ENCODE measurements at places on chromosomes 12 and 14.

GRCh38 chr12:789852-790563, 37.6 kb downstream of the WNK1 start:
- no peak for DNase-seq

GRCh38 chr14:102930753-102931579, 8.5 kb downstream of the AMN start:
- DNase-seq, result no peak

DNA sequence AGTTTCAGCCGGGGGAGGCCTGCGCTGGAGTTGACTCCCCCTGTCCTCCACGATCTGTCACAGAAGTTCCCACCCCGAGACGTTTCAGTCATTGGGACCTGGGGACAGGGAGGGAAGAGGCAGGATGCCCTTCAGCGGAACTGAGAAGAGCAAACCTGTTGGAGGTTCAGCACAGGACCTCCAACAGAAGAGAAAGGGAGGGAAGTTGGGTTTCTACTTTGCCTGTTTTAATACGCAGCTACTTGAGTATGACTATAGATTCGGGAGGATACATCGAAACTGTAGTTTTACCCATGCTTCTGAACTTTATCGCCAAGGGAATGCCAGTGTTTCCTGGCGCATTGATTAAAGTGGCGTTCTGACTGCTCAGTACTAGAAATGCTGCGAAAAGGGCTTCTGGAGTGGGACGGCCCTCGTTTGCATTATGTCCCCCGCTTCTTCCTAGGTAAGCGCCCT, 2.3 kb upstream of the DUSP6 start:
- no peak for DNase-seq

DNA sequence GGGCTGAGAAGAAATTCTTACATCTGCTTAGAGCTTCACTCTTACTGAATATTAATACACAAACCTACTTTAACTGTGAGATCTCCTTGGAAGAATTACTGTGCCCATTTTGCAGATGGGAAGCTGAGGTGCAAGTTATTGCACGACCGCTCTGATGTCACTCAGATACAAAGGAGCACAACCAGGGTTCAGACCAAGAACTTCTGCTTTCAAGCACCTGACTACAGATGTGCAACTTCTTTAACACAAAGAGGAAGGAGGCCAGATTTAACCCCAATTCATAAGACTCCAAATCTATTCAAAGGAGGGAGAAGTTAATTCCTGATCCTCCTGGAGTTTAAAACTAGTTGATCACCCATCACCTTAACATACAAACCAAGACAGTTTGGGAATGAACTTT, 232.6 kb downstream of the VRK1 start:
- no peak for DNase-seq

DNA sequence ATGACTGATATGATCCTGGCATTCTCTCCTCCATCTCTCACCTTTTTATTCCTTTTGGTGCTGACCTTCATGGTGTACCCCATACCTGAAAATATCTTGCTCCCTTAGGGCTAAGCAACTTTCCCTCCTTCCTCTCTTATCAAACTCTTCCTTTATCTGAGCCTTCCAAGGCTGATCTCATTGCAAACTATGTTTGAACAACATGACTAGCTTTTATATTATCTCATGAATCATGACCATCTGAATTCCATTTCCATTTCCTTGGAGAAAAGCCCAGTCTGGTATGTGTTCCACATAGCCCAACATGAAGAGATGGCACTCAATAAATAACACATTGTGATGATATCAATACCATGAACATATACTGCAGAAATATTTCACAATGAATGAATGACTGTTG, 111.6 kb downstream of the TSPAN8 start:
- DNase-seq, result no peak

DNA sequence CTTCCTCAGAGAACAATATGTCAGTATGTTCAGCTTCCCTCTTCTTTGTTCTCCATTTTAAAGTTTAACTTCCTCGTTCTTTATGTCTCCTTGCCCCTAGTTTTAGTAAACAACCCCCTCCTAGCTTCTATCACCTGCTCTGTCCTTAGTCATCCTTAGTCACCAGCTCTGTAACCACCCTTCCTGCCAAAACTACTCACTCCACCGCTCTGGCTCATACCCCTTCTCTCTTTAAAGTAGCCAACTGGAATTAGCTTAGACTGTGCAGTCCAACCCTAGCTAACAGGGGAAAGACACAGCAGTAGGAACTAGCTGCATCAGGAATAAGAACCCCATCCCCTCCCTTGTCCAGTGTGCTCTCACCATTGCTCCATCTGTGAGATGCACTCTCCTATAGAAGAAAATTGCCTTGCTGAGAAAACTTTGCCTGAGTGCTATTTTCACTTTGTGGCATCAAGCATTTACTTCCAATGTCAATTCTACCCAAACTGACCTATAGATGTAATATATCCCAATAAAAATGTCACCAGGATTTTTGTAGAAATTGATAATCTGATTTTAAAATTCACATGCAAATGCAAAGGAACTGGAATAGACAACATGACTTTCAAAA, 603.2 kb downstream of the C12orf50 start:
- DNase-seq, result no peak

DNA sequence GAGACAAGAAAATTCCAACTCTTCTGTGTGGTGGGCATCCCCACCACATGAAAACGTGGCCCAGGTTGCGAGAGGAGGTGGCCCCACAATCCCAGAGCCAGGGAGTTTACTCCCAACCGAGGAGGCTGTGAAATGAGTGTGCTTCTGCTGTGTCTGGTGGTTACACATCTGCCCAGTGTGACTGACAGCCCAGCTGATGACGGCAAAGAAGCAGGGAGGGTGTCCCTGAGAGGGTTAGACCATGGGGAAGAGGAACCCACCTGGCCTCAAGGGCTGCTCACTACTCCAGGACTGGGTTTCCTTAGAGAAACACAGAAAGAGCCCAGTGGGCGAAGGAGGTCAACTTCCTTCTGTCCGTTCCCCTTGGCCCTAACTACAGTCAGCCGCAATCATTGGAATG, 24.6 kb downstream of the ZFP36L1 start:
- DNase-seq, result no peak

GRCh38 chr12:58301038-58301729, 359.8 kb downstream of the ATP23 start:
- DNase-seq, result no peak

DNA sequence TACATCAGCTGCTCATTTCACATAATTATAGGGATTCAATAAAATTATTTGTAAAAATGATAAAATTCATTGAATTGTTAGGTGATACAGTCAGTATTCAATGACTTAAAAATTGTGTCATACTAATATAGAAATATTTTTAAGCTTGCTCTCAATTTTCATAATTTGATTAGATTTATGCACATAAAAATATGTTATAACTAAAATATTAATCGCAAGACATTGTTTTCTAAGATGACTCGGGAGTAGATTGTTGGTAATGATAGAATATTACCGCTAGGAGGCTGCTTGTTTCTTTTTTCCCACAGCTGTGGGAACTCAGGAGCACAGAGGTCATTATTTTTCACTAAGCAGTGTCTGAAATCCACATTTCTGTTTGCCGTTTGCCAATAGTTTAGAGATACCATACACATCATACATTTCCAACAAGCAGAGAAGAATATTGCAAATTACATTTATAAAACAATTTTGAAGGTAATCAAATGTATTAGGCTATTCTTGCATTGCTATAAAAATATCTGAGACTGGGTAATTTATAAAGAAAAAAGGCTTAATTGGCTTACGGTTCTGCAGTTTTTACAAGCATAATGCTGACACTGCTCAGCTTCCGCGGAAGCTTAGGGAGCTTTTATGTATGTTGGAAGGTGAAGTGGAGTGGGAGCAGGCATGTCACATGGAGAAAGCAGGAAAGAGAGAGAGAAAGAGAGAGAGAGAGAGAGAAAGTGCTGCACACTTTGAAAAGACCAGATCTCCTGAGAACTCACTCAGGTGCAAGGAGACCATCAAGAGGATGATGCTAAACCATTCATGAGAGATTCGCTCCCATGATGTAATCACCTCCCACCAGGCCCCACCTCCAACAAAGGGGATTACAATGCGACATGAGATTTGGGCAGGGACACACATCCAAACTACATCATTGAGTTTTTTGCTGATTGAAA, 9.2 kb downstream of the CD69 start:
- DNase-seq, result peak; percentile 64

GRCh38 chr12:99983456-99984258, 1.1 kb downstream of the ANKS1B start:
- no peak for DNase-seq

DNA sequence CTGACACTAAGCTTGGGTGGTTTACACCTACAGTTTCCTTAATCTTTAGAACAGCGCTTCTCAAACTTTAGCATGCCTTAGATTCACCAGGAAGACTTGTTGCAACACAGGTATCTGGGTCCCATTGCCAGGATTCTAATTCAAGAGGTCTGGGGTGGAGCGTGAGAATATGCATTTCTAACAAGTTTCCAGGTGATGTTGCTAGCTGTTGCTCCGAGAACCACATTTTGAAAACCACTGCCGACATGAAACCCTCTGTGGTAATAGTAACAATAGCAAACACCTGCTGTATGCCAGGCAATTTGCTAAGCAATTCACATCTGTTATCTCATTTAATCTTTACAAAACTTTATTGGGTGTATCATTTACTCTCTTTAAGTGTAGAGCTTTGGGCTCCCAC, 58.6 kb downstream of the TRHDE start:
- no peak for DNase-seq

DNA sequence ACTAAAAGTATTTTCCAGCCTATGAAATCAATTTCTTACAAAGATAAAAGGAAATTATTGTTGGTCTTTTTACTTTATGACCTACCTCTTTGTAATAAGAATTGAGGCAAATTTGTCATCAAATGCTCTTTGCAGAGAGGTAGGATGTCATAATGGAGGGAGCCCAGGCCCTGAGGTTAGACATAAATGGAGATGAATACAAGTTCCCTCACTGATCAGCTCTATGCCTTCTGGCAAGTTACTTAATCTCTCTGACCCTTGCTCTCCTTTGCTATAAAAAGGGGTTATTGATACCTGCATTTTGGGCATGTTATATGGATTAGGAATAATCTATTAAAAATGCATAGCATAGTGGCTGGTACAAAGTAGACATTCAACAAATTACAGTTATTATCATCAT, 146.9 kb upstream of the KRR1 start:
- DNase-seq, result no peak

DNA sequence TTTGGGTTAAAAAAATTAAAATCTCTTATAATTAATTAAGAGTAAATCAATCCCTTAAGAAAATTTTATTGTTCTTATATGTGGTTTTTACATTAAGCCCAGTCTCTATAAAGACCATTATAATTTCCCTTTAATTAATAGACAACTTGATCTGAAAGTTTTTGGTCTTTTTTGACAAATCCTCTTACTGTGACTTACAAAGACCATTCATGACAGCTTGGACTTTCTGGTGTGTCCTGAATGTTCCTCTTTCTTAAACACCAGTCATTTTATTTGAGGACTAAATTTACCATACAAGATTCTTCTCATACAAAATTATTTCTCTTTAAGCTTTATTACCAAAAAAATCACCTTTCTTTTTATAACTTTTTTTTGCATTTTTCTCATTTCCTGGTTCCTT, 368.3 kb downstream of the ADGRD1 start:
- no peak for DNase-seq

GRCh38 chr12:77609016-77609415, 221.7 kb upstream of the NAV3 start:
- no peak for DNase-seq

GRCh38 chr12:104371043-104371870, 67.7 kb downstream of the EID3 start:
- DNase-seq, result no peak

DNA sequence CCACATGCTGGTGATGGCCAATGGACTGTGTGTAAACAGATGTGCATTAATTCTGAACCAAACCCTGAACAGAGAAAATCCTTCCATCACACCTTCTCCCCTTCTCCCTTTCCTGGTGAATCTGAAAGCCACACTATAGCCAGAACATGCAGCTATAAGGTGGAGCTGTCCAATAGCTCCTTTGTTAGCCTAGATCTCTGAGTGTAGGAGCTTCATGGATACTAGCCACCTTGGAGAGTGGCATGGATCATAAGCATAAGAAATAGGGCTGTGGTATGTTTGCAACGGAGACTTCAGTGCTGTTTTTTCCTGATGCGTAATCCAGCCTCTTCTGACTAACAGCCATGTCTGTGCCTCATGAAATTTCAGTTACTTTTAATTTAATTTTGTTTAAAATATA, 364.5 kb downstream of the BTG1 start:
- no peak for DNase-seq

DNA sequence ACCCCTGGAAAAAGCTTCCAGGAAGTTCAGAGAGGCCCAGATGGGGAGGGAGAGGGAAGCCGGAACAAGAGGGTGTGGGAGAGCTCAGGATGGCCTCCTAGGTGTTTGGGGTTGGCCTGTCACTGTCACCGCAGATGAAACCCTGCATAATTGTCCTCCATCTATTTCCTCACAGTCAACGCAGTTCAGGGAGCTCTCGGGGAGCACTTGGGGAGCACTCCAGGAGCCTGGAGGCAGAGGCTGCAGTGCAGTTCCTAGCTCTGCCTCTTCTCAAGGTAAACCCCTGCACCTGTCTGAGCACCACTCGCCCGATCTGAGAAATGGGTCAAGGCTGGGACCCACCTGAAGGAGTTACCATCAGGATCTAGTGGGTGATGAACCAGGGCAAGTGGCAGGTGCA, 194.6 kb upstream of the LHX5 start:
- DNase-seq, result no peak

DNA sequence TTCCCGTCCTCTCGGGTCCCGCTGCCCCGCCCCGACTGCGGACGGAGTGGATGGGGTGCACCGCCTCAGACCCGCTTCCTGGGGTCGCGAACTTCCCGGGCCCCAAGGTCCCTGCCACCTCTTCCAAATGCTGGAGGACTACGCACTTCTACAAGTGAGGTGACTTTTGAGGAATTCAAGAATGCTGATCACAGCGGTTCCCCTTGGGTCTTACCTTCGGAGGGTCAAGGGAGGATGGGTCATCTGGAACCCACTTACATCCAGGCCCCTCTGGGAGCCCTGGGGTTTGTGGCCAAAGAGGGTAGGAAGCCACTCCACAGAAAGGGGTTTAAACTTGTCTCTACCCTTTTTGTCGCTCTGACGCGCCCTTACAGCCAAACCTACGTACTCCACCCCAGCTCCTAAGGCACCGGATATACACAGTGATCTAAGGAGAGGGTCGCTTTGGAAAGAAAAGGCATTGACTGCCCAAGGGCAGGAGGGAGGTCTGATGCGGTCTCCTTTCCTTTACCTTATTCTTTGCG, 532 bp upstream of the PRKD1 start:
- DNase-seq, result no peak

GRCh38 chr12:94091624-94092023, 56.8 kb upstream of the PLXNC1 start:
- no peak for DNase-seq

DNA sequence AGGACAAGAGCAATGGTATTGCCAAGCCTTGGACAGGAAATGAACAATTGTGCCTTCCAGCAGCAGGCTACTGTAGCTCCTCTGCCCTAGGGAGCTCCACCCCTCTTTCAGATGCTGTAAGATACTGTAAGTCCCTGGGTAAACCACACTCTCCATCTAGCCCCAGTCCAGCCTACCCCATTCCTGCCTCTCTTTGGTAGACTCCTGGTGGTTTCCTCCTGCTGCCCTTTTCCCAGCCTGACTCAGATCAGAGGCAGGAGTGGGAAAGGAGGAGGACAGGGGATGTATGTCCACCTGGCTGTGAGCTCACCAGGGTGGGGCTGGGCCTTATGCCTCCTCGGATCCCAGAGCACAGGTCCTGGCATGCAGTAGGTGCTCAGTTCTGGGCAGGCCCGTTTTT, 174.6 kb downstream of the ESRRB start:
- no peak for DNase-seq
